ENCODE measurements at places on chromosomes 6 and 20. TPM values are rescaled to one million over a fixed set of nuclear protein-coding genes. Genes with fewer than 3 reads are reported as not detected.
A peak's percentile ranks its signal among the peaks of the same experiment; 100 is the strongest.

The TLDC2 gene
- not detected for total RNA-seq

The C20orf144 gene
- 0.30 TPM for total RNA-seq

The DOK5 gene
- total RNA-seq, result not detected

The STMND1 gene
- not detected for total RNA-seq

The RSPO4 gene
- not detected for total RNA-seq

The NKX2-2 gene
- total RNA-seq, result not detected

The TCF21 gene
- total RNA-seq, result not detected

The NHLRC1 gene
- not detected for total RNA-seq

The C6orf132 gene
- total RNA-seq, result 0.16 TPM

The SLC2A10 gene
- total RNA-seq, result not detected

GRCh38 chr20:64244281-64244805 is 11.2 kb upstream of the PCMTD2 start:
- no peak for DNase-seq

GRCh38 chr20:48862279-48862678 is 34.5 kb upstream of the PREX1 start:
- DNase-seq, result no peak

DNA sequence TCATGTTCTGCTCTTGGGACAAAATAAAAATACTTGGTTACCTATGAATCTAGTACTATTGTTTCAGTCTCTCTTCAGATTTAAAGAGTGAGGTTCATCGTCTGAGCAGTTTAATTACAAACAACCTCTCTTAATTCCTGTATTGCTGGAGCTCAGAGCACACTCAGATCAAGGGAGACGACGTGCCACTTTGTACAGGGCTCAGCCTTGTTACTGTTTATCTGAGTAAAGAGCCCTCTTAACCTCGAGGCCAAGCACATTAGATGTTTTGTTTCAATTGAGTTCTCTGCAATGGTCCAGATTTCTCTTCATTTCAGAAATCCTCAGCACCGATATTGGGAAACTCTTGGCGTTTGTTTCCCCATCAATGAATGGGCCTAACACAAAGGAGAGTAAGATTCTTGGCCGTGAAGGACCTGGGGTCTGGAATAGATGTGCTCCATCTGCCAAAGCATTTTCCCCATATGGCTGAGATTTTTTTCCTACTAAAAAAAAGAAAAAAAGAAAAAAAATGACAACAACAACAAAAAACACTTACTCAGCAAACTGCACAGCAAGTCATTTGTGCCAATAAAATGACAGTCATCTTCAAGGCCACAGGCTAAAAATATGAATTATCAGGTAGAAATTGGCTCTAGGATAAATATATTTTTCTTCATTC is 82.6 kb upstream of the CCN6 start:
- no peak for DNase-seq

- DNase-seq, result no peak
Measured at GRCh38 chr6:44169154-44169553, 10.5 kb downstream of the CAPN11 start.

DNA sequence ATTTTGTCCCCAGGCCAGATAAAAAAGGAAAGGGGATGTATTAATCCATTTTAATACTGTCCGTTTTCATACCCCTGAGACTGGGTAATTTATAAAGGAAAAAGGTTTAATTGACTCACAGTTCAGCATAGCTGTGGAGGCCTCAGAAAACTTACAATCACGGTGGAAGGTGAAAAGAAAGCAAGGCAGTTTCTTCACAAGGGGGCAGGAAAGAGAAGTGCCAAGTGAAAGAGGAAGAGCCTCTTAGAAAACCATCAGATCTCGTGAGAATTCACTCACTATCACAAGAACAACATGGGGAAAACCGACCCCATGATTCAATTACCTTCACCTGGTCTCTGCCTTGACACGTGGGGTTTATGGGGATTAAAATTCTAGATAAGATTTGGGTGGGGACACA is 152.5 kb downstream of the IBTK start:
- no peak for DNase-seq

GRCh38 chr6:130118236-130118635 is 99.9 kb downstream of the L3MBTL3 start:
- no peak for DNase-seq

DNA sequence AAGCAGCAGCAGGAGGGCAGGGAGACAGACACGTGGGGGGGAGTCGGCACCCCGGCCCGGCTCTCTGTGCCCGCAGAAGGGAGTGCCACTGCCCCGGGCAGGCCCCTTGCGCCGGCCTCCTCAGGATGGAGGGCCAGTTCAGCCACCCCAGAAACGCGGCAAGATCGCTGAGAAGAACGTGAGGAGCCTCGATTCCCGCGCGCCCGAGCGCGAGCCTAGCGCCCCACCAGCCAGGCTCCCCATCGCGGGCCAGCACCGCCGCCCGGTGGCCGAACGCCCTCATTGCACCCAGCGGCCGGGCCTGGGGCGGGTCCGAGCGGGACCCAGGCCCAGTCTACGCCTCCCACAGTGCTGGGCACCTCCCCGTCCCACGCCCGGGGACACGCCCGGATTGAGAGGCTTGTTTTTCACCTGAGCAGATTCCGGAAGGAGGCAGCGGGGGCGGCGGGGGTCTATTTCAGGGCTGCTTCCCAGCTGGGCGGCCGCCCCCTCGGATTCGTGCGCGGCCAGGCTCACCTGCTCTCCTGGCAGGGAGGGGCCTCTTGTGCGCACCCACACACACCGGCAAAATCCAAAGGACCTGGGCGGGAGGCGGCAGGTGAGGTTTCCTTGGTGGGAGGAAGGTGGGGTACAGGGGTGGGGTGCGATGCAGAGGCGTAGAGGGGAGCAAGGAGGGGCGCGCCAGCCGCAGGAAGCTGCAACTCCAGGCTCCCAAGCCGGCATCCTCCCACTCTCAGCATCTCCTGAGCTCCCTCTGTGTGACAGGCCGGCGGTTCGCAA is 9.0 kb upstream of the GRM4 start:
- DNase-seq, result peak; percentile 67

DNA sequence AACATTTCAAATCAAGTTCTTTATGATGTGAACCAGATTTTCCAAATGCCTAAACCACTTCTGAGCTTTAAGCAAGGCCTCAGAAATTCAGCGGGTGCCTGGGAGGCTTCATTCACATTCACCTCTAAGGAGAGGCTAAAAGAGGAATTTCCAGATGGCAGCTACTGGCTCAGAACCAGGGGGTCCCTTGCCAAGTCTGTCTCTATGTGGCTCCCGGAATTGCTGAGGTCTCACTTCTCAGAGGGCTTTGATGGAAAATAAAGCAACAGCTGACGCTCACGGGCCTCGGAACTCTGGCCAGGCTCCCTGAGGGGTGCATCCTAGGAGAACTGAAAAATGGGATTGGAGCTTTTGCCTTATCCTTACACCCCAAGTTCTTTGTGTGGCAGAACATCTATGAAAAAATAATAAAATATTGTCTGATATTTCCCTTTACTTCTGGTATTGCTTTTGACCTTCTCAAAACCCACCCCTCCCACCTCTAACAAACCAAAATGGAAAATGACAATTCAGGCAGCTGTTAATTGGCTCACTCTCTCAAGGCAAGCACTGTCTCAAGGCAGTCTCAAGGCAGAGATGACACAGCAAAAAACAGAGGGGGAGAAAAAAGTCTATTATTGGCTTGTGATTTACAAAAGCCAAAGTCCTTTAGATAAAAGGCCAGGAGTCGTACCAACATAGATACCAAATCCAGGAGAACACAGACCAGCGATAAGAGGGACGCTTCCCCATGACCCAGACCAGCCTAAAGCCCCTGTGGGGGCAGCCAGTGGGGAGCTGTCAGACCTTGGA is 21.8 kb upstream of the LRRN4 start:
- DNase-seq, result no peak

DNA sequence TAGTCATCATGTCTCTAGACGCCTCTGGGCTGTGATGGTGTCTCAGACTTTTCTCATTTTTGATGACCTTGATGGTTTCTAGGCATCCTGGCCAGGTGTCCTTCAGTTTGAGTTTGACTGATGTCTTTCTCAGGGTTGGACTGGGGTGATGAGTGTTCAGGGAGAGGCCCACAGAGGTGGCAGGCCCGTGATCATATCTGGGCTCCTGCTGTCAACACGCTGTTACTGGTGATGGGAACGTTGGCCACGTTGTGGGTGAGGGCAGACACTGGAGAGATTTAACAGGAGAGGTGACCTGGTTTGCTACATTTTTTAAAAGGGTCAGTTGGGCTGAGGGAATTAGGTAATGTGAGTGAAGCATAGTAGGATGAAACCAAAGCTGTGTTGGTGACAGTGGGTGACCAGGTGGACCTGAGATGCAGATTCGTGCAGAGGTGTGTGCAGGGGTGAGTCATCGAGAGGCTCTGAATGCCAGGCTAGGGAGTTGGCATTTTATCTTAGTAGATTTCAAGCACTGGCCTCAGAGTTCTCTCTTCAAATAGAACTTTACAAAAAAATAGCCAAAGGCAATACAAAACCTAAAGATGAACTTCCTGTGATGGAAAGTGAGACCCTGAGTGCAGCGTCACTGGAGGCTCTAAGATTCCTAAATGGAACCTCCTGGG is 174.1 kb downstream of the CDH26 start:
- DNase-seq, result no peak

DNA sequence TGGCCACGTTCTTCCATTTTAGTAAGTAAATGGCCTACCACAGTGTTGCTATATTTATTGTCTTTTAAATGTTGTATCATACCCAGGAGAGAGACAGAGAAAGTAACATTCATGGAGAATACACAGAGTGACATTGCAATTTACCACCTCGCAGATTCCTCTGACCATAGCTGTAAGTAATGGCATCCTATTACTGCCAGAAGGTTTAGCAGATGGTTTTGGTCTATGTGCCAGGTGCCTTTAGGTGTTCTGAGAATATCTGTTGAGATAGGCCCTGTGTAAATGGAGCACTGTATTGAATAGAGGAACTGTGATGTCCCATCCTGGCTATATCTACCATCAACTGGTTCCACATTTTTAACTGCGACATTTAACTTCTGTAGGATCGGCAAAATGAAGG is 559.6 kb downstream of the KIF16B start:
- no peak for DNase-seq

DNA sequence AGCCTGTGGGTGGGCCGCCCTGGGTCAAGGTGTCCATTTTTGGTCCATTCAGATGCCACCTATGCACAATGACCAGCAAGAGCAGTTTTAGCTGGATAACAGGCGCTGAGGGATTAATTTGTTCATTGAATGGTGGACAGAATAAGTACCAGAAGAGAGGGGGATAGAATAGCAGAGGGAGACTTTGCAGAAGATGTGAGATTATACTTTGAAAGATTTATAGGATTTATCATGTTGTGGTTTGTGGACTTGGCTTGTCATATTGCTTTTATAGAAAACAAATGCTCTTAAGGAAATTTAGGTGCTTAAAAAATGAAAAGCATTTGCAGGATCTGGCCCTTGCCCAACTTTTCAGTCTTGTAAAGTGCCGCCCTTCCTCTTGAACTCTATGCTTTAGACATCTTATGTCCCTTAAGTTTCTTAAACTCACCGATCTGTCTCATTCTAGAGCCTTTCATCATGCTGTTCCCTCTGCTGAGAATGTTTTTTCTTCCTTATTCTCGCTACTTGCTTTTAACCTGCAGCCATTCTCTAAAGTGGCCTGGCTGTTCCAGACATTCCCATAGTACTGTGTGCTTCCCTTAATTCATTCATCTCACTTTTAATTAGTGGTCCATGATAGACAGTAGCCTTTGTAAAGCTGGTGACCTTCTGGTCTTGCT is 42.5 kb downstream of the CD109 start:
- DNase-seq, result no peak

GRCh38 chr6:79536585-79536953 is 661 bp downstream of the LCA5 start:
- no peak for DNase-seq

GRCh38 chr6:40778196-40778595 is 191.0 kb upstream of the LRFN2 start:
- no peak for DNase-seq

- DNase-seq, result no peak
Measured at GRCh38 chr6:125236536-125237327, 65.0 kb downstream of the HDDC2 start.

DNA sequence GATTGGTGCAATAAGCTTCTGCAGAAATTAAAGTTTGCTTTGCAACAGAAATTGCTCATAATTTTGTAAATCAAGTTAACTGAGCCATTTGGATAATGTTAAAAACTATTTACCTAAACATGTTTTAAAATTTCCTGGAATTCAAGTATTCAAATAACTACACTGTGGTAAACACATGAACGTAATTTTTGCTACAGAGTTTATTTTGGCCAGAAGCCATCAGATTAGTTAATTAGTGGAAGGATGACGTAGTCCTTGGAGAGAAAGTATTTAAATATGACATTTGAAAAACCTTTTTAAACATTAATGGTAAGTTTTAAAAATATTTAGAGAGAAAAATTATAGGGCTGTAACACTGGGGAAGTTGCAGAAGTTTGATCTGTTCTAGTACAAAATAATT is 121.2 kb upstream of the UST start:
- no peak for DNase-seq

- DNase-seq, result no peak
Measured at GRCh38 chr6:71197780-71198179, 90.8 kb upstream of the OGFRL1 start.

DNA sequence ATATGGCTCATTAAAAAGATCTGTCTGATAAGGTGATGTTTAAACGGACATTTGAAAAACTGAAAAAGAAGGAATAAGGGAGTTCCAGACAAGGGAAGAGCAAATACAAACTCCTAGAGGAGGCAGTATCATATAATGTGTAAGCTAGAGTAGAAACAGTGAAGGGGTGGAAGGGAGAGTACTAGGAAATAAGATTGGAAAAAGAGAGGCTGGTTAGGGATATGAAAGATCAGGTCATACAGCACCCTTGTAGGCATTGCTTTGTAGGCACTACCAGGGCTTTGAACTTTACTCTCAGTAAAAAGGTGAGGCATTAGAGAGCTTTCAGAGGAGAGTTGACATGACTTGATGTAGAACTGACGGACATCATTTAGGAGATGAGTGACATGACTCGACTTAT is 85.7 kb downstream of the MLIP start:
- DNase-seq, result no peak

DNA sequence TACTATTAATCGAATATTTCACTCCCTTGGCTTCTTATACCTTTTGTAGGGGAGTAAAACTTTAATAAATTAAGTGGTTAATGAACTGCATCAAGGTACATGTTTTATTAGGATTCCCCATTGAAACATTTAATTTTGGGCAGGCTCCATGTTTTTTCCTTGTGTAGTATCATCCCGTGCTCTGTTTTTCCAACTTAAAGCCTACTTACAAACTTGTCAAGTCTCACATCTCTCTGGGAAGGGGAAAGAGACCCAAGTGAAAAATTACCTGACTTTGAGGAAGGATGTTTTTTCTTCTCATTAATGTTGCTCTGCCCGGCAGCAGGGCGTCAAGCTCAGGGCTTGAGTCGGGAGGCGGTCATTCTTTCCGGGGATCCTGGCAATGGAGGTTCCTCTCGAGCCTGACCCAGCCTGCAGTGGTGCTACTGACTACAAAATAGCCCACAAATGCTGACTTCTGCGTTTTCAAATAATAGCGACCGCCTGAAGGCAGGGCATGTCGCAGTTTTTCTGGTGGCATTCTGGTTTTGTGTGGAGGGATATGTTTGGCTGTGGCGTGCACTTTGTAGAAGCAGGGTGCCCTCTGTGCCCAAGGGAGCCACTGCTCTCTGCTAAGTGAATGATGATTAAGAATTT is 2.4 kb downstream of the DSP start:
- DNase-seq, result no peak

- DNase-seq, result no peak
Measured at GRCh38 chr6:2623295-2623694, 127.4 kb downstream of the MYLK4 start.

All from activated CD8-positive, alpha-beta memory T cell treated with anti-CD3 and anti-CD28 coated beads, Interleukin-2, amount 10 ng/mL, durations not matched to agents 7 days and 5 days (primary cell).